ENCODE measurements at places on chromosomes 16 and 17.
A peak's percentile ranks its signal among the peaks of the same experiment; 100 is the strongest.

DNA sequence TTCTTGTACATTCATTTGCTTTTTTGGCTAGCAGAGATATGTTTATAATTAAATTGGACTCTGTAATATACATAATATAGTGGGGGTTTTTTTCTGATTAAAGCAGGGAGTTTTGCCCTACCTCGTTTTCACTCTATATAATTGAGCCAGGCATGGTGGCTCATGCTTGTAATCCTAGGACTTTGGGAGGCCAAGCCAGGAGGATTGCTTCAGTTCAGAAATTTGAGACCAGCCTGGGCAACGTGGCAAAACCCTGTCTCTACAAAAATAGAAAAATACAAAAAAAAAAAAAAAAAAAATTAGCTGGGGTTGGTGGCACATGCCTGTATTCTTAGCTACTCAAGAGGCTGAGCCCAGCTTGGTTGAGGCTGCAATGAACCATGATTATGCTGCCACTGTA lies 42.2 kb downstream of the PAFAH1B1 start:
- no peak for DNase-seq

- DNase-seq, result no peak
Observed at GRCh38 chr16:48546774-48547173, 63.2 kb downstream of the N4BP1 start.

DNA sequence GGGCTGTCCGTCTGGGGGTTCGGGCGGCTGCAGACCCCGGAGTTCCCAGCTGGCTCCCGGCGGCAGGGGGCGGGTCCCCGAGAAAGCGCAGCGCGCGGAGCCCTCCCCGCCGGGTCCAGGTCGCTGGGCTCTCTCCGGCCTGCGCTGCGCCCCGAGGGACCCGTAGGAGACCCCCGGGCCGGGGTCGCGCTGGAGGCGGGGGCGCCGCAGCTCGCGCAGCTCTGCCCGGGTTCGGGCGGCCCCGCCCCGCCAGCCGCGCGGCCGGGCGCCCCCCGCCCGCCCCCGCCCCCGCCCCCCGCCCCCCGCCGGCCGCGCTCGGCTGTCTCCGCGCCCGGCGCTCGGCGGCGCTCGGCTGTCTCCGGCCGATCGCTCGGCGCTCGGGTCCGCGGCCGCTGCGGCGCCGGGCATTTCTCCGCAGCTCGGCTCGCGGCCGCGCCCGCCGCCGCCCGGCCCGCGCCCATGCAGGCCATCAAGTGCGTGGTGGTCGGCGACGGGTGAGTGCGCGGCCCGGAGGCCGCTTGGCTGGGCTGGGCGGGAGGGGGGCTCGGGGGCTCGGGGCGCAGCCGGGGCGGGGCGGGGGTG lies at the start of gene RAC3:
Gene RAC3 (plus strand): TSS at position 376 of the 582 bp plus-strand sequence. CDS start 84 bp downstream, at position 460.
- DNase-seq, result no peak

DNA sequence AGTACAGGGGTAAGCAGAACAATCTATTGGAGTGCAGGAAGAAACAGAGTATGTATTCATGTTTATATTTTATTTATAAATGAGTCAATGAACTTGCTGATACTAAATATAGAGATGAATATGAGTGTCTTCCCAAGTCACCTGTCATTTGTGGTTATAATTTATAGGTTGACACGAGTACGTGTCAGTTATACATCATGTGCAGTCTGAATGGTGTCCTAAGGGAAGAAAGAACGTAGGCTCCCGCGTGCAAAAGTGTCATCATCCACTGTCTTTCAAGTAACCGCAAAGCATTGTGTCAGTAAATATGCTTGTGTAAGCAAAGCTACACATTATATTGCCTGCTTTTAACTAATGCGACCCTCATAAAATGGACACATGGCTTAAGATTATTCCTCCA lies 786.1 kb downstream of the KCNJ2 start:
- no peak for DNase-seq

DNA sequence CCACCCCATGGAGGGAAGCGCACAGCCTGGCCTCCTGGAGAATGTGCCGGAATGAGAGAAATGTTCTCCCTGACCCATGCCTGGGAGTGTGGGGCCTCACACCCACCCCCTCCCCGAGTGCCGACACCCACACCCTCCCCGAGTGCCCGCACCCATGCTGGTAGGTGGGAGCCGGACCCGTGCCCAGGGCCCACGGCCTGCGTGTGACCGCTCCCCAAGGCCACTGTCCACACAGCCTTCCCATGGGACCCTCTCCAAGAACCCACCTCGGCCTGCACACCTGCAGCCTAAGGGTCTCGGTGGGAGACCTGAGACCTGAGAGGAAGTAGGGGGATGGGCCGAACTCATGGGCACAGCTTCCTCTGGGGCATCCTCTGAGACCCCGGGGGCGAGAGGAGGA lies 3.3 kb upstream of the PVALEF start:
- no peak for DNase-seq

DNA sequence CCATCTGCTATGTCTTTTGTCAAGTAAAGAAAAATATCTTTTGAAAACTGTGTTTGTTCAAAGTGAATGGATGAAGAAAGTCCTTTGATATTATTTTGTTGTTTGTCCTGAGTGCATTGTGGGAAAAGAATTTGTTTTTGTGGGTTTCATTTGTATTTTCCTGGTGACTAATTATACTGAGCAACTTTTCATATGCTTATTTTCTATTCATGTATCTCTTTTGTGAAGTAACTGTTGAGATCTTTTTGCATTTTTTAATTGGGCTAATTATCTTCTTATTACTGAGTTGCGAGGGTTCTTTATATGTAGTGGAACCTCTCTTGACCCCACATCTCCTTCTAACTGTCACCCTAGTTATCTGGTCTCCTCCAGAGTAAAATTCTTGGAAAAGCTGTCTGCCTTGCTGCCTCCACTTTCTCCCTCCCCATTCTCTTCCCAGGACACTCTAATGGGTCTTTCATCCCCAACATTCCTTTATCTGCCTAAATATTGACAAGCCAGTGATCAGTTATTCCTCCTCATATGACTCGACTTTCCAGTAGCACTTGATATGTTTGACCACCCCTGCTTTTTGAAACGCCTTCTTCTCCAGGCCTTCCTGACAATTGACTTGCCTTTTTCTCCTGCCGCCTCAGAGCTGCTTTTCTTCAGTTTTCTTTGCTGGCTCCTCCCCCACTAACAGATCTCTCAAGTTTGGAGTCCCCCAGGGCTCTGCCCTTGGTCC lies 117.6 kb upstream of the HAS3 start:
- no peak for DNase-seq

GRCh38 chr17:31533546-31534155 lies 142.2 kb downstream of the RAB11FIP4 start:
- DNase-seq, result no peak

GRCh38 chr17:34154961-34155730 lies 99.9 kb upstream of the CCL2 start:
- no peak for DNase-seq

DNA sequence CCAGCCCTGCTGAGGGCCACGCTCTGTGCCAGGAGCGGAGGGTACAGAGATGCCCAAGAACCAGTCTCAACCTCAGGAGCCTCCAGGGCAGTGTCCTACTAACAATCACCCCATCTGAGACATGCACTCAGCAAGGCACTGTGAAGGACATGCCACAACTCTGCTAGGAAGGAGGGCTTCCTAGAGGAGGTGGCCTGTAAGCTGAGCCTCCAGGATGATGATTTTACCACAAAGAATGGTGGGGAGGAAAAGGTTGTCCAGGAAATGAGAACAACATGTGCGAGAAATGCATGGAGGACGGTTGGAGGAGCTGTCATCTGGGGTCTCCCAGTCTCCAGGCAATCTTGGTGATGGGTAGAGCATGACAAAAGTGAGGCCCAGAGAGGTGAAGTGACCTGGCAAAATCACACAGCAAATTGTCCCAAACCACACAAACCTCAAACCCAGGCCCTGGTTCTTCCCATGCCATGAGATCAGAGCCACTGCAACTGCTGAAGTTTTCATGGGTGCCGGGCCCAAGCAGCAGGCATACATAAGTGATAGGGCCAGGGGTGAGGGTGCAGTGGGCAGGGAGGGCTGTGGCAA lies 30.5 kb downstream of the CNGB1 start:
- no peak for DNase-seq

DNA sequence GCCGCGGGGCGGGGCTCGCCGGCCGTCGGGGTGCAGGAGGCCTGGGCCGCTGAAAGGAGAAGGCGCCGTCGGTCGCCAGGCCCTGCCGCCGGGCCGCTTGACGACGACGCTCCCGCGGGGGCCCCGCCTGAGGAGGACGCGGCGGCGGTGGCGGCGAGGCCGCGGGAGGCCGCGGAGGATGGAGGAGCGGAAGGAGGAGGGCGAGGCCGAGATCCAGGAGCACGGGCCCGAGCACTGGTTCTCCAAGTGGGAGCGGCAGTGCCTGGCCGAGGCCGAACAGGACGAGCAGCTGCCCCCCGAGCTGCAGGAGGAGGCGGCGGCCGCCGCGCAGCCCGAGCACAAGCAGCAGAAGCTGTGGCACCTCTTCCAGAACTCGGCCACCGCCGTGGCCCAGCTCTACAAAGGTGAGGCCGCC lies 430 bp downstream of the HAPSTR1 start:
- peak; percentile 48 for DNase-seq

DNA sequence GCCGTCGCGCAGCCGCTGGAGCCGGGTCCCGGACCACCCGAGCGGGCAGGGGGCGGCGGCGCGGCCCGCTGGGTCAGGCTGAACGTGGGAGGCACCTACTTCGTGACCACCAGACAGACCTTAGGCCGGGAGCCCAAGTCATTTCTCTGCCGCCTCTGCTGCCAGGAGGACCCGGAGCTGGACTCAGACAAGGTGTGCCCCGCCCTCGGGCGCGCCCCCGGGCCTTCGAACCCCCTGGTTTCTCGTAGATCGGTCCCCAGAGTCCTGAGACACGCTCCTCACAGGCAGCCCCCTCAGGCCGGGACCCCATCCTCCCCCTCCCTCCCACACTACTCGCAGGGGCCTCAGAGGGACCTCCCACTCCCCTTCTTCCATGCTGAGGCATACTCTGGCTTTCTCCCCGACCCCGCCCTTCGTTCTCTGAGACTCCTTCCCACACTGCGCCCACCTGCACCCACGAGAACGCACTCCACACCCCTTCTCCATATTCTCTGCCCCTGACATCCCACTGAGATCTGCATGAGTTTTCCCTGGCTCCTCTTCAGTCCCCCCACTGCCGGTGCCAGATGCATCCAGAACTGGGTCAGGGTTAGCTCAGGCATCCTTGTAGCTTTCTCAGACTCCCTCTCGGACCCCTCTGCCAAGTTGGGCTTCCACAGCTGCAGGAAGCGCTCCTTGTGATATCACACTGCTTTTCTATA lies 523 bp downstream of the KCTD2 start:
- DNase-seq, result no peak

DNA sequence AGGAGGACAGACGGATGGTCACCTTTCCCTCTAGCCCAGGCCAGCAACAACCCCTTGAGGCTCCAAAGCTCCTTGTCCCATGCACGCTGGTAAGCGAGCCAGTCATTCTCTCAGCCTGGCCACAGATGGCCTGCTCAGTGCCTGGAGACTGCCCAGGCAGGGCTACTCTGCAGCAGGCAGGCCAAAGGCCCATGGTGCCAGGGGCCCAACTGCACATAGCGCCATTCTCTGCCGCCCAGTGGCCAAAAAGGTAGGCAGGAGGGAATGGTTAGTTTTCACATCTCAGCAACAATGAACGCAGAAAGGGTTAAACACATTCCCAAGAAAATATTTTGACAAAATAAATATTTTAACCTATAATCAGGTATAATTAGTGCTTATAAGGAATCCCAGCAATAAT lies 7.7 kb upstream of the SREBF1 start:
- no peak for DNase-seq

DNA sequence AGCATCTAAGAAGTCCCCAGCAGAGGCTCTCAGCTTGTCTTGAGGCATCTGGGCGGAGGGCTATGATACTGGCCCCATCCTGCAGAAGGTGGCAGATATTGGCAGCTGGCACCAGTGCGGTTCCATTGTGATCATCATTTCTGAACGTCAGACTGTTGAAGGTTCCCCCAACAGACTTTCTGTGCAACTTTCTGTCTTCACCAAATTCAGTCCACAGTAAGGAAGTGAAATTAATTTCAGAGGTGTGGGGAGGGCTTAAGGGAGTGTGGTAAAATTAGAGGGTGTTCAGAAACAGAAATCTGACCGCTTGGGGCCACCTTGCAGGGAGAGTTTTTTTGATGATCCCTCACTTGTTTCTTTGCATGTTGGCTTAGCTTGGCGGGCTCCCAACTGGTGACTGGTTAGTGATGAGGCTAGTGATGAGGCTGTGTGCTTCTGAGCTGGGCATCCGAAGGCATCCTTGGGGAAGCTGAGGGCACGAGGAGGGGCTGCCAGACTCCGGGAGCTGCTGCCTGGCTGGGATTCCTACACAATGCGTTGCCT lies at the start of gene CIITA:
Gene CIITA (plus strand): TSS at position 404 of the 543 bp plus-strand sequence. CDS start 129 bp downstream, at position 533.
- DNase-seq, result peak; percentile 29

Measured in T-cell (primary cell).